NCI-H187 treated with DMSO at 0.1 percent for 48 hours (cell line): ENCODE measurements at places on chromosomes 3 and 15.

DNA sequence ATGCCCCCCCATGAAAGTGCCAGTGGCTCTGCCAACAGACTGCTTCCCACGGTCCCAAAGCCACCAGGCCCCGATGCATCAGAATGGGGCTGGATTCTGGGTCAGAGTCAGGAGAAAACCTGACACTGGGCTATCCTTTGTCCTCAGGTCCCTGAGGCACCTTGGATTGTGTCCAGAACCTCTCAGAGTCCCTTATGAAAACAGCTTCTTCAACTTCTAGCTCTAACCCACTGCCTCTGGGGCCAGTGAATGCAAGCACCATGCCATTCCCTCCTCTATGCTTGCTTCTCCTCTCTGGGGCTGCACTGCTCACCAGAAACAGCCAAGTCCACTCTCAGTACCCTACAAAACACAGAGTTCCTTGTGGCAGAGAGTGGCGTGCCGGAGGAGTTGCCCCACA is 9.9 kb downstream of the CRABP1 start:
- no peak for DNase-seq

DNA sequence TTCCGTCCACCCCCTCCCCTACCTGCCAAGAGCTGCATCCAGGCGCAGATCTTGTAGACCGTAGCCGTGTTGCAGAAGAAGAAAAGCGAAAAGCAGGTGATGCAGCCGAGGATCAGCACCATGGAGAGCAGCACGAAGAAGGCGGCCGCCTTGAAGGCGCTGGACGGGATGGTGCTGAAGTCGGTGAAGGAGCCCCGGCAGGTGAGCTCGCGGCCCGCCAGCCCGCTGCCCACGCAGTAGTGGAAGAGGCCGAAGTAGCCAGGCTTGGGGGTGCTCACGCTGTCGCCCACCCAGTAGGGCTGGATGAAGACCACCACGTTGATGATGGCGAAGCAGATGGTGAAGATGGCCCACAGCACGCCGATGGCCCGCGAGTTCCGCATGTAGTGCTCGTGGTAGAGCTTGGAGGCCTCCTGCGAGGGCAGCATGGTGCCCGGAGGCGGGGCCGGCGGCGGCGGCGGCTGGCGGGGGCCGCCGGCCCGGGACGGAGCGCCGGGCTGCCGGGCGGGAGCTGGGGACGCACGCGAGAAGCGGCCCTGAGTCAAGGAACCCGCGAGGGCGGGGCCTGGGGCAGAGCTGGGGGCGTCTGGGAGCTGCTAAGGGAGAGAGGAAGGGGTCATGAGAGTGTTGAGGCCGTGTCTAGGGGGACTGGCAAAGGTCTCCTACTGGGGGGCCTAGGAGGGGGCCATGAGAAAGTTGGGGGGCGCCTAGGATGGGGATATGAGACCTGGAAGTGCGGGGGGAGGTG is 1.2 kb downstream of the LHFPL4 start:
- DNase-seq, result no peak

DNA sequence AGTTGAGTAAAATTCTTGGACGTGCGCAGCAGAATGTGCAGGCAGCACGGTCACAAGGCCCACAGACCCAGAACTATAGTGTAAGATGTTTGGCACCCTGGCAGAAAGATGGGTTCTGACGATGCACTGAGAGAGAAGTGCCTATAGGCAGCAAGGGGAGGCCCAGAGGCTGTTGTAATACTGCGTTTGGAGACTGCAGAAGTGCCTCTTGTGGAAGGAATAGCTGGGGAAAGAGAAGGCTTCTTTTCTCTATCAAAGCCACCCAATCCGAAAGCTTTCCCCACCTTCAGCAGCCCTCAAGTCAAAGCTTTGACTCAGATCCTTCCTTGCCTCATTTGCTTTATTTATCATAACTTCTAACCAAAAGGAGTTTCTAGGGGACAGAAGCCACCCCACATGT is 5.2 kb upstream of the SIN3A start:
- no peak for DNase-seq

DNA sequence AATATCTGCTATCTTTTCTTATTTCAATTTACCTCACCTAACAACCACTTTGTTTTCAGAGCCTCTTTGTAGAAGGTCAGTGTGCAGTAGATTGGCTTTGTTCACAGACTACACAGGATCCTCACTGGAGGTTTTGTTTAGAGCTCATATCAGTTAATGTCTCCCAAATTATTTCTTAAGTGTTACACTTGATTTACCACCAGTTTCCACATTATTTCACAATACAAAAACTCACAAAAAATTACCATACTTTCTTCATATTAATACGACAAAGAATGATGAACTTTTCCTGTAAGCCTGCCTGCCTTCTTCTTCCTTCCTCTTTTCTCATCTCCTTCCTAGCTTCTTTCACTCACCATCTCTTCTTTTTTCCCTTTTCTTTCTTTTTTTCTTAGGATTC is 133.3 kb downstream of the ALCAM start:
- DNase-seq, result no peak

DNA sequence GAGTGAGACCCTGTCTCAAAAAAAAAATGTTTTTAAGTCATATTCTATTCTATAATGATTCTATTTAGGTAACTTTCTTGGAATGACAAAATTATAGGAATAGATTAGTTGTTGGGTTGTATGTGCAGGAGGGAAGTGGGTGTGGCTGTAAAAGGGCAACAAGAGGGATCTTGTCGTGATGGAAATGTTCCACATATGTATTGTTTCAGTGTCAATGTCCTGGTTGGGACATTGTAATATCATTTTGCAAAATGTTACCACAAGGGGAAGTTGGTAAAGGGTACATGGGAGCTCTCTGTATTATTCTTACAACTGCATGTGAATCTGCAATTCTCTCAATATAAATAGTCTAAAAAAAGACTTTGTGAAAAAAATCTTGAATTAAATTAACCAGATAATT is 14.3 kb upstream of the ABHD5 start:
- DNase-seq, result no peak

DNA sequence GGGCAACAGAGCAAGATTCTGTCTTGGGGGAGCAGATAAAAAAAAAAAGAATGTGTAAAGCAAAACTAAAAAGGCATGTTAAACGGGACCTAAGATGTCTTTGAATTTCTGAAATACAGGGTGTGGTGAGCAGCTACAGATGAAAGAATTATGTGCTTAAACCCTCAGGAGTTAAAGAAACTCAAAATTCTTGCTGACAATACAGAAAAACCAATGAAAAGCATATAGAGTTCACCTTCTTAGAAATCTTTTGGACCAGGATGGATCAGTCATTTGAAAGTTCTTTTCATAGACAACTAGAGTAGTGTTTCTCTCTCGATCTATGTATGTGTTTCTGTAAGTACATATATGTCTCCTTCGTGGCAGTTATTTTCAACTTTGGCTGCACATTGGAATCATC is 31.4 kb downstream of the TUBGCP4 start:
- DNase-seq, result no peak

GRCh38 chr3:12896063-12896985 is 55.0 kb upstream of the RPL32 start:
- no peak for DNase-seq

- DNase-seq, result no peak
These were observed 667 bp upstream of the KLHDC8B start for GRCh38 chr3:49170744-49171118.

GRCh38 chr15:96087180-96087884 is 243.2 kb upstream of the NR2F2 start:
- no peak for DNase-seq

- DNase-seq, result no peak
These were observed 132.2 kb upstream of the TSC22D2 start for GRCh38 chr3:150275941-150276340.

- no peak for DNase-seq
These were observed 72.0 kb upstream of the KLF13 start for GRCh38 chr15:31254431-31255175.

- DNase-seq, result no peak
These were observed 230.1 kb upstream of the UBE2E1 start for GRCh38 chr3:23575697-23576096.

GRCh38 chr15:89899295-89899945 is 5.6 kb upstream of the AP3S2 start:
- no peak for DNase-seq

GRCh38 chr3:52836986-52837385 is 2.2 kb upstream of the MUSTN1 start:
- DNase-seq, result no peak

- DNase-seq, result no peak
These were observed 327 bp upstream of the CCDC13 start for GRCh38 chr3:42773409-42773751.

DNA sequence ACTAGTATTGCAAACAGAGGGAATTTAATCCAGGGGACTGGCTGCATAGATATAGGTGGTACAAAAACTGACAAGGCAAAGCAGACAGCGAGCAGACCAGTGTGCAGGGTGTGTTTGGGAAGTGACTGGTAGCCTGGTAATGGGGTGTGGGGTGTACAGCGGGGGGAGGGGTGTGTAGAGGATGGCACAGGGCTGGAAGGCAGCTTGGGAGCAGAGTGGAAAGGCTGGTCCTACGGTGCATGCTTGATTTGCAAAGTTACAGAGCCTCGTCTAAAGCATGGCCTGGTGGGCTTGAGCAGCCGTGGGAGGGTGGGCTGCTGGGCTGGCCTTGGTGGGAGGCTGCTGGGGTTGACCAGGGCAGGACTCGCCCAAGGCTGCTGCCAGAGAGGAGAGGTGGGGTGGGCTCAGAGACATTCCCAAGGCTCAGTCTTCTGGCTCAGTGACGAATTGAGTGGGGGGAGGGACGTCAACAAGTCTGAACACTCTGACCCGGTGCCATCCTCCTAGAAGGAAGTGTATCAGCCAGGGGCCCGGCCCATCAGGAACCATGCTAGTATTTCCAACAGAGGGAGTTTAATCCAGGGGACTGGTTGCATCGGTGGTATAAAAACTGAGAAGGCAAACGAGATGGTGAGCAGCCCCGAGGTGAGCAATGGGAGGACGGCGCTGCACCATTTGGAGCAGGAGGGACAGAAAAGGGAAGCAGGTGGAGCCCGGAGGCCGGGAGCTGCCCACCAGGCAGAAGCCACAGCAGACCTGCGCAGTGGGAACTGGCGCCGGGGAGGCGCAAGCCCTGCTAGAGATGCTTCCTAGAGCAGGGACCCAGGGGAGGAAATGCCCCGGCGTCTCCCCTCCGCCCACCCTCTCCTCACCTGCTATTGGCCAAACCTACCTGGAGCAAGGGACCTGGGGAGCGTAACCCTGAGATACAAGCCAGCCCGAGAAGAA is 29.2 kb downstream of the CPN2 start:
- DNase-seq, result no peak

DNA sequence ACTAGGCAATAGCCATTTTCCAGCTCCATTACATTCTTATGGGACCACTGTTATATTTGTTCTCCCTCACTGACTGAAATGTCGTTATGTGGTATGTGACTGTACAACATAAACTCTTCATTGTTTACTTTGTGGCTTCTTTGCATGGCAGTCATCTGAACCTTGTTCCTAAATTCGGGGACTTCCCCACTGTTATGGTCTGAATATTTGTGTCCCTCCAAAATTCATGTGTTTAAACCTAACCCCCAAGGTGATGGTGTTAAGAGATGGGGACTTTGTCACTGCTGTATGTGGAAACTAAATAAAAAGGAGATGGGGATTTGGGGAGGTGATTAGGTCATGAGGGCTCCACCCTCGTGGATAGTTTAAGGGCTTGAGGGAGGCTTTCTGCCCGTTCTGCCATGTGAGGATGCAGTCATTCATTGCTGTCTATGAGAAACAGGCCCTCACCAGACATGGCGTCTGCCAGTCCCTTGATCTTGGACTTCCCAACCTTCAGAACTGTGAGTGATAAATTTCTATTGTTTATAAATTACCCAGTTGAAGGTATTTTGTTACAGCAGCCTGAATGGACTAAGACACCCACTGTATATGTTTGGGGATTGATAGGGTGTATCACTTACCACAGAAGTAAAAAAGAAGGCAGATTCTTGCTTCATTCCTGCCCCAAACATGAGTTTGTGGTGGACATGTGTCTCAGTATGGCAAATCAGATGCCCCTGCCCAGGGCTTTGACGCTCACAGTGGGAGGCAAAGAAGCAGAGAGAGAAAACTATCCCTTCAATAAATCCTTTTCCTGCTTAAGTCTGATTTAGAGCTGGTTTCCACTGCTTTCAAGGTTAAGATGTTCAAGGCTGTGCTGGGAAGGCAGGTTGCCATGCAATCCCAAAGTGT is 138.0 kb upstream of the UBE2E1 start:
- no peak for DNase-seq

GRCh38 chr3:178189854-178190253 is 346.4 kb upstream of the KCNMB2 start:
- no peak for DNase-seq

- DNase-seq, result no peak
These were observed 88.5 kb downstream of the FBLN2 start for GRCh38 chr3:13637311-13637891.

DNA sequence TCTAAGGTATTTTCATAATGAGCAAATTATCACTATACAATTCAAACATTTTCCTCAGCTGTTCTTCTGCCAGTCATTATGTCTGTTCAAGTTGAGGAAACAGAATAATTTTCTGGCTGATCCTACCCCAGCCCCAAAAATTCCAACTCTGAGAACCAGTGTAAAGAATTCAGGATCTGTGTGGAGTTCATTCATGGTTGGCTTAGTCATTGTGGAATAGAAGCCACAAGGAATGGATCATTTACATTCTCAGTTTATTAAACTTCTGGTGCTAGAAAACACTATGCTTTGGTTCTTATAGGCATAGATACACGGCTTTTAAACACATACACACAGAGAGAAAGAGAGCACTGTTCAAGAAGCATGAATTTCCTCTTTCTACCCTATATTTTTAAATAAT is 134.6 kb downstream of the CMSS1 start:
- no peak for DNase-seq

DNA sequence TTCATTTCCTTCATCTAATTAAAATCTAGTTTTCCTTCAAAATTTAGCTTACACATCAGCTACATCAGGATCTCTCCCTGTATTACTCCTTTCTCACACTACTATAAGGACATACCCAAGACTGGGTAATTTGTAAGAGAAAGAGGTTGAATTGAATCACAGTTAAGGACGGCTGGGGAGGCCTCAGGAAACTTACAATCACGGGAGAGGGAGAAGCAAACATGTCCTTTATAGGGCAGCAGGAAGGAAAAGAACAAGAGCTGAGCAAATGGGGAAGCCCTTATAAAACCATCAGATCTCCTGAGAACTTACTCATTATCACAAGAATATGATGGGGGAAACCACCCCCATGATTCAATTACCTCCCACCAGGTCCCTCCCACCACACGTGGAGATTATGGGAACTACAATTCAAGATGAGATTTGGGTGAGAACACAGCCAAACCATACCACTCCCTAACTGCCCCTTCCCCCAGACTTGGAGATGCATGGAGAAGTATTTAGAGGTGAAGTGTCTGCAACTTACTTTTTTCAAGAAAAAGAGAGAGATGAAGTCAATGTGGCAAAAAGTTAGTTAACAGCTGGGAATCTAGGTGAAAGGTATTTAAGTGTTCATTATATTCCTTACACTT is 21.3 kb downstream of the PRTG start:
- no peak for DNase-seq

DNA sequence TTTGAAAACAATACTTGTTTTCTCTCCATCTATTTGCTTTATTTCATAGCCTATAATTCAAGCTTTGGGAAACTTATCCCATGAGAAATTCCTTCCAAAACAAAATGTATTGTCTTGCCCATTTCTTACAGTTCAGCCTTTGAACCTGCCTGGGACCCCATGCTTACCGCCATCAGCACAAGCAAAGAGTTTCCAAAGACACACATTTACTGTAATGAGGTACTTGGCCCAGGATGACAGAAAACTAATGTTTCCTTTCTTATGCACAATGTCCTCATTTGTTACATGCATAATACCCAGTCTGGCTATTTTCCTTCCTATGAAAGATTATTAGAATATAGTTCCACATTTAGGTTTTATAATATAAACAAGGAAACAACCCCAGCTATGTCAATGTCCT is 180.4 kb downstream of the GAP43 start:
- DNase-seq, result no peak
